ENCODE measurements at places on chromosomes 12 and 14.
A peak's percentile ranks its signal among the peaks of the same experiment; 100 is the strongest.

DNA sequence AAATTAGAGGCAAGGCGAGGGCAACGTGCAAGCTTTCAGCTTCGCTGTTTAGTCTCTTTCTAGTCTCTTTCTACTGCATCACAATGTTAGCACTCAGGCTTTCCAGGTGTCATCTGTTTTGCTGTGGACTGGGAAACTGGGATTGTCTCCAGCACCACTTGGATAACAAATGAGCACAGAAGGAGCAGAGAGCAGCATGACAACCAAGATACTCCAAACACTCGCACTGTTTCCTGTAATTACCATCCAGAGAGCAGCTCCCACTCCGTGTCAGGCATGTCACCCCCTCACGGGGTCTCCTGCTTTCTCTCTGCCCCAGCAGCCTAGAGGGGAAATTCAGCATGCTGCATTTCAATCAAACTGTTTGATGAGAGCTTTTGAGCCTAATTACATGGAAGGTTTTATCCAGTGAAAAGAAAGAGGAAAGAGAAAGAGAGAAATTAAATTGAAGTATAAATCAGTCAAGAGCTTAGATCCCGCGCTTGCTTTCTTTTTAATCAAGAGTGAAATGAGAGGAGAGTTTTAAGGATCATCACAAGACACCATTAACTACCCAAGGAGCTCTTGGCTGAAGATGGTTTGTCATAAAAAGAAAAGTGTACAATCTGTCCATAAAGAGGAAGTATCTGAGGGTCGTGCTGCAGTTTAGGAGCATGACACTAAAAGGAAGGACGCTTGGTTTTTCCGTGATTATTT, 917.7 kb downstream of the DIO2 start:
- DNase-seq, result peak; percentile 54

DNA sequence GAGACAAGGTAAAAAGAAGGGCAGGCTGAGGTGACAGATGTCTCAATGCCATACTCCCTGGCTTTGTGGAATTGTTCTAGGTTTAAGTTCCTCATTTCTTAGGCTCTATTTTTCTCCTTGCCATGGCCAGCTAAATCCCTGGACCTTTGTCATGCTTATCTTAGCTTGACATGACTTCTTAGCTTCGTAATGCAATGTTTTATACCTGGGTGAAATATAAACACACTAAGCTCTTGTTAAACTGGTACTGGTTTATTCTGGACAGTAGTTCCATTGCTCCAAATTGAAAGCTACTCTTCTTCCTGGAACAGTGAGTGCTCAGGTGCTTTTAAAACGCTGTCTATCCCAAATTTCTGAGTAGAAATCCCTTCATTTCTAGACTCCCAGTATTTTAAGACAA, 17.4 kb upstream of the ARHGAP5 start:
- DNase-seq, result no peak

DNA sequence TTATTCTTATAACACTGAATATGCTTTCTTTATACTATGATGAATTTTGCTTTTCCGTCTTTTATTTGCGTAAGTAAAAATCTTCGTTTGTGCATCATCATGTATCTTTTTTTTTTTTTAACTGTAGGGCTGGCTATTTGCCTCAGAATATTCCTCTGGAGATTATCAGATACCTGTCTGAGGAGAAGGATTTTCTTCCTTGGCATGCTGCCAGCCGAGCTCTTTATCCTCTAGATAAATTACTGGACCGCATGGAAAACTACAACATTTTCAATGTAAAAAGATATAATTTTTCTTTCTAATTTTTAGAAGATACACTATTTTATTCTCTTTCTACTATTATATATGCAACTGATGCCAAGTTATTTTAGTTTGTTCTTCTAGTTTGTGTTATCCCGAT, 346.6 kb downstream of the TRHDE start:
- DNase-seq, result no peak

- no peak for DNase-seq
These were observed 78.9 kb upstream of the MAP1LC3B2 start for GRCh38 chr12:116480210-116480810.

GRCh38 chr12:131828671-131829355, 620 bp downstream of the MMP17 start:
- DNase-seq, result no peak

DNA sequence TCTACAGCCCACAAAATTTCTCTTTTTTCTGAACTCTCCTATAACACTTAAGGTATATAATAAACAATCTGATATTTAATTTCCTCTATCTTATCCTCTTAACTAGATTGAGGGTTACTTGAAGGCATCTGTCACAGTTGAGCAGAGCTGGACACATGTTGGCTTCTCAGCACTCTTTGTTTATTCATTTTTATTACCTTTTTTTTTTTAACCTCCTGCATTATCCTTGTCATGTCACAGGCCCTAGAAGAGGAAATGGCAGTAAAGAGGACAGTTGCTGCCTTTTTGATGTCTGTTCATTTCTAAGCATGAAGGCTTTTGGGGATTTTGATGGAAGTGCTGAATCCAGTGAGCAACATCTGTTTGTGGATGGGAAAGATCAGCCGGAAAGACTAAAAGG, 32.5 kb upstream of the EVL start:
- DNase-seq, result no peak

- DNase-seq, result no peak
These were observed 9.0 kb upstream of the SLC25A21 start for GRCh38 chr14:37181441-37181840.

GRCh38 chr14:80354860-80355581, 143.7 kb upstream of the DIO2 start:
- DNase-seq, result peak; percentile 84

GRCh38 chr14:106826833-106827369, 1300.5 kb downstream of the TMEM121 start:
- no peak for DNase-seq

- DNase-seq, result no peak
These were observed 10.1 kb downstream of the IRAK3 start for GRCh38 chr12:66199141-66199540.

DNA sequence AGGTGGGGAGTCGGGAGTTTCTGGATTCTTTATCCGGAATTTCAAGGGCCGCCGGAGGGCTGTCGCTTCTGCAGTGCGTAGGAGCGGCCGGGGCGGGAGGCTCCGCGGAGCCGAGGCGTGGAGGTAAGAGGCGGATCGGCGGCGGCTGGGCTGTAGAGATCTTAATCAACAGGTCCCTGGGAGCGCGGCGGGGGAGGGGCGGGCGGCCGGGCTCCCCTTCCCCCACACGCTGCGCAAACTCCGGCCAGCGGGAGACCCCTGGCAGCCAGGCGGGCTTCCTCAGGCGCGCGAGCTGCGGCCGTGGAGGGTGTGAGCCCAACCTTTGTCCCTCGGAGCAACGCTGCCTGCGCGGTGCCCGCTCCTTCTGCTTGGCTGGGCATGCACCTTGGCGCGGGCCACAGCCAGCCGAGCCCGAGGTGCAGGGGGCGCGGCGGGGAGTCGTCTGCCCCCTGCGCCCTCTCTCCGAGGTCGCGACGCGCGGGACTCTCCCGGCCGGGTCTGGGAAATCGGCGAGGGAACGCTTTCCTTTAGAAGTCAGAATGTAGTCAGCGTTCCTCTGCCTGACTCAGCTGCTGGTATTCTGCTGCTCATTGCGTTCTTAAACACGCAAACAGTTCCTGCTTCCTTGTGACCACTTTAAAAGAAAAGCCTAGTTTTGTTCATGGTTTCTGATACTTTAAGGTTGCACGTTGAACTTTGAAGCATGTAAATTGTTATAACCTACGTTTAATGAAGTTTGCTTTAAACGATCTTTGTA, at the start of gene PALS1:
Gene PALS1, plus strand, starts transcription at position 25 of the 757 bp plus-strand sequence. CDS start 37,736 bp downstream, outside the sequence.
- peak; percentile 86 for DNase-seq

- no peak for DNase-seq
These were observed 28.4 kb downstream of the SLC7A8 start for GRCh38 chr14:23154964-23155587.

DNA sequence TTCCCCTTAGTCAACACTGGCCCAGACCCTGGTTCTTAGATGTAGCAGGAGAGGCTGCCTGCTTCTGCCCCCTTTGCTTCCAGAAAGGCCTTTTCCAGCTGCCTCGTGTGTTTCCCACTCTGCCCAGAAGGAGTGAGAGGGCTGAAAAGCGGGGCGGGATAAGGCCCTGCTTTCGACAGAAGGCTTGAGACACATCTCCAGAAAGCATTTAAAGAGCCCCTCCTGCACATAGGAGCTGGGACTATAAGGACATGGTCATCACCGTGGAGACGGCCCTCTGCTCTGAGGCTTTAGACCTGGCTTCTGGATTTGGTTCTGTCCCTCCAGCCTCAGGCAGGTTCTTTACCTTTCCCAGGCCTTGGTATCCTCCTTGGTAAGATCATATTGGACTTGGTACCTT, 11.9 kb downstream of the CALM1 start:
- no peak for DNase-seq

All from NCI-H1092 (cell line).